ENCODE measurements at places on chromosomes 3 and 15.

DNA sequence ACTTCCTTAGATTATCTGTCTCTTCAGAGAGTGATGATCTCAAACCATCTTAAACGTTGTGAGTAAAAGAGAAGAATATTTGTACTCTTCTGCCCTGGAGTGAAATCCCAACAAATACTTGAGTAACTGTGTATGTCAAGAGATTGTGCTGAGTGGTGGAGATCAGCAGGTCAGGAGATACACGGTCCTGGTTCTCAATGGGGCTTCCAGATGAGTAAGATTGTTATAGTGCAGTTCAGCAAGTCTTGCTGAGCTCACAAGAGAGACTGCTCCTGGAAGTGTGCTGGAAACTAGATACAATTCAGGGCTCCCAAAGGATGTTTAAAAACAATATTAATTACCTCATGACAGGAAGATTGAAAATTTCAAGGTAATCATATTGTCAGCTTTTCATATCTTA lies 184.3 kb downstream of the AKAP13 start:
- no peak for DNase-seq

DNA sequence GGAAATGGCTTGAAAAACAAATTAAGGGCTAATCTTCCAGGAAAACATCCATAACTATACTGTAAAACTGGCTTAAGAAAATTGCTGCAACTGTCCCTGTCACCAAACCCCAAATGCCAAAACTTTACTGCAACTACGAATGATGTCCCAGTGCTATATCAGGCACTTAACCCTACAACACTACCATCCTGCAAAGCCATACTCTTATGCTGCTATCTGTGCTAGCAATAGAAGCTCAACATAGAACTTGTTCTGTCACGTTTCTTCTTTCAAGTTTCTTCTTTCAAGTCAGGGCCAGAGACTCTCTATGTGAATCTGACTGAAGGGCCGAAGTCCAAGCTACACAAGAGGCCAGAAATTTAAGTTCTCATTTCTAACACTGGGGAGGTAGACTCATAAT lies 92.5 kb downstream of the IGSF11 start:
- no peak for DNase-seq

- peak; percentile 58 for DNase-seq
These were observed 34.6 kb upstream of the GPR149 start for GRCh38 chr3:154464440-154465190.

- no peak for DNase-seq
These were observed 200.8 kb upstream of the GOLGA6L4 start for GRCh38 chr15:84034578-84035398.

DNA sequence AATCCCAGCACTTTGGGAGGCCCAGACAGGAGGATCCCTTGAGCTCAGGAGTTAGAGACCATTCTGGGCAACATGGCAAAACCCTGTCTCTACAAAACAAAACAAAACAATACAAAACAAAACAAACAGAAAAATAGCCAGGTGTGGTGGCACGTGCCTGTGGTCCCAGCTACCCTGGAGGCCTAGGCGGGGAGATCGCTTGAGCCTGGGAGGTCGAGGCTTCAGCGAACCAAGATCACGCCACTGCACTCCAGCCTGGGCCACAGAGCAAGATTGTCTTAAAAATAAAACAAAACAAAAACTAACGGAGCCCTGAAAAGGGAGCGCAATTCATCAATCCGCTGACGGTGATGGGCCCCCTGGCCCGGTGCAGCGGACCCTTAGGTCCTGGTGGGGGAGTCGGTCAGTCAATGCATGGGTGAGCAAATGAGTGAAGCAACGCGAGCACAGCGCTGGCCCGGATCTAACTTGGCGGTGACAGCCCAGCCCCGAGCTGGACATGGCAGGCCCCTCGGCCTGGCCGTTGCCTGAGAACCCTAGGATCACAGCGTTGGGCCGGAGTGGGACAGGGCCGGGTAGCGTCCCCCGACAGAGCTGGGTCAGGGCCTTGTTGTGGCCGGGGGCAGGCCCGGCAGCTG lies 52.4 kb upstream of the BLM start:
- DNase-seq = peak; percentile 81

DNA sequence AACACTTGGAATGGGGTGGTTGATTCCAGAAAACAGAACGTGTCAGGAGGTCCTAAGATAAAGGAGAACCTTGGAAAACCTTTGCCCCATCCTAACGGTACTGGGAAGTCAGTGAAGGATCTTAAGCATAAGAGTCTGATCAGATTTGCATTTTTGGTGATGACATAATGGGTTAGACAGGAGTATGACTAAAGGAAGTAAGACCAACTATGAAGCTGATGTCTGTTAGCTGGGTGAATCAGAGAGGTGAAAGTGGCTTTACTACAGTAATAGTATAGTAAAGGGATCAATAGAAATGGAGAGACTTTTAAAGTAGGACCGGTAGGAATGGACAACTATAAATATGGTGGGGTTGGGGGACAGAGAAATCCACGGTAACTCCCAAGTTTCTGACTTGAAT lies 12.6 kb downstream of the GTF2A2 start:
- DNase-seq = no peak

DNA sequence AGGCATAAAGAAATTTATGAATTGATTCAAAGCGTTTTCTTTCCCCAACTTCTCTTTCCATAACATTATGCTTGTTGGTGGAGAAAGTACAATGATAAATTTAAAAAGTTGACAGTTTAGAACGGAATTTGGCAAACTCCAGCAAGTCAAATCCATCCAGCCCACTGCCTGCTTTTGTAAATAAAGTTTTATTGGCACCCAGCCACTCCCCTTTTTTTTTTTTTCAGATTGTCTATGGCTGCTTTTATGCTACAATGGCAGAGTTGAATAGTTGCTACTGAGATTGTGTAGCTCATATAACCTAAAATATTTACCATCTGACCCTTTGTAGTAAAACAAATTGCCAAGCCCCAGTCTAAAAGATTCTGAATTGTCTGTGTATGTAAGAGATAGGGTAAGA lies 112.8 kb upstream of the RBMS3 start:
- no peak for DNase-seq

DNA sequence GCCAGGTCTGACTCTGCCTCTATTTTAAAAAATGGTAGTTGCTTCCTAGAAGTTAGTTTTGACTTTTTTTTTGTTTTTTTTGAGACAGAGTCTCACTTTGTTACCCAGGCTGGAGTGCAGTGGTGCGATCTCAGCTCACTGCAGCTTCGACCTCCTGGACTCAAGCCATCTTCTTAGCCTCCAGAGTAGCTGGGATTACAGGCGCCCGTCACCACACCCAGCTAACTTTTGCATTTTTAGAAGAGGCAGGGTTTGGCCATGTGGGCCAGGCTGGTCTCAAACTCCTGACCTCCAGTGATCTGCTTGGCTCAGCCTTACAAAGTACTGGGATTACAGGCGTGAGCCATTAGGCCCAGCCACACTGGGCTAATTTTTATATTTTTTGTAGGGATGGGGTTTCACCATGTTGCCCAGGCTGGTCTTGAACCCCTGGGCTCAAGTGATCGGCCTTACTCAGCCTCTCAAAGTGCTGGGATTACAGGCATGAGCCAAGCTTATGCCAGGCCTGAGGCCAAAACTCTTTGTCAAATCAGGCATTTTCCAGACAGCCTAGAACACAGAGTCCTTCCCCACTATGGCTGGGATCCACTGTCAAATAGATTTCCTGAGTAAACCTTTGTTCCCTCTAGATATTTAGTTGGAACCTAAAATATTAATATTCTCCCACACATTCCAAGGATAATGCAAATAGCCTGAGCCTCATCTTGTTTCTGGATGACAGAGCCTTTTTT lies 13.7 kb downstream of the C3orf62 start:
- no peak for DNase-seq

DNA sequence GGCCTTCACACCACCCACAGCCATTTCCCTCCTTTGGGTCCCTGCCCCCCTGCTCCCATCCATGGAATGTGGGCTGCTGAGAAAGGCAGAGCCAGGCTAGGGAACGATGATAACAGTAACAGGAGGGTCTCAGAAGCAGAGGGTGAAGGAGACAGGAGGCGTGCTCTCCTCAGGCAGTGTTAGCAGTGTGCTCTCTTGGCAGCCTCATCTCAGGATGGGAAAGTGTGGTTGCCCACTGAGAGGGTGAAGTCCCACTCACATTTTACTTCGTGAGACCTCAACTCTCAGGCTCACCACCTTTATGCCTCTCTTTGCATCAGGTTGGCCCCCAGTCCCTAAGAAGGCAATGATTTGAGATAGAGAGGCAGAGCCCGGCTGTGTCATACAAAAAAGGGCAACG lies 24.5 kb downstream of the TIGIT start:
- no peak for DNase-seq

GRCh38 chr3:180626844-180627243 lies 24.9 kb downstream of the TTC14 start:
- no peak for DNase-seq

- DNase-seq = no peak
These were observed 66.2 kb upstream of the CSTA start for GRCh38 chr3:122258757-122259371.

- DNase-seq = no peak
These were observed 656 bp downstream of the NGLY1 start for GRCh38 chr3:25782636-25782937.

DNA sequence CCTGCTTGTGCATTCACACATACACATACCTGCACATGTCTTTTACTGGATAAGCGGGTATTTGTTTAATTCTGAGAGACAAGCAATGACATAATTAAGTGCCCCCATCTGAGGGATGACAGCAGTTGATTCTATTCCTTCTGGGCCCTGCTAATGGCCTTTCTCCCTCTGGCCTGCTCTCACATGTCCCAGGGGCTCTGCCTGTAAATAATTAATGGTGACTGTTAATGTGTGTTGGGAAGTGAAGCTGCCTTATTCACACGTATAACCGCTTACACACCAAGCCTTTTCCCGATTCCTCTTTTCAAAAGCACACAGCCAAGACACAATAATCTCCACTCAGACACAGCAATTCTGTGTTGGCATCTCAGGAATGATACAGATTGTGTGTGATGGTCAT lies 47.8 kb downstream of the LRRK1 start:
- no peak for DNase-seq

GRCh38 chr15:28100516-28101195 lies 1.5 kb upstream of the OCA2 start:
- no peak for DNase-seq

GRCh38 chr3:143811602-143812001 lies 36.7 kb downstream of the SLC9A9 start:
- DNase-seq = no peak

DNA sequence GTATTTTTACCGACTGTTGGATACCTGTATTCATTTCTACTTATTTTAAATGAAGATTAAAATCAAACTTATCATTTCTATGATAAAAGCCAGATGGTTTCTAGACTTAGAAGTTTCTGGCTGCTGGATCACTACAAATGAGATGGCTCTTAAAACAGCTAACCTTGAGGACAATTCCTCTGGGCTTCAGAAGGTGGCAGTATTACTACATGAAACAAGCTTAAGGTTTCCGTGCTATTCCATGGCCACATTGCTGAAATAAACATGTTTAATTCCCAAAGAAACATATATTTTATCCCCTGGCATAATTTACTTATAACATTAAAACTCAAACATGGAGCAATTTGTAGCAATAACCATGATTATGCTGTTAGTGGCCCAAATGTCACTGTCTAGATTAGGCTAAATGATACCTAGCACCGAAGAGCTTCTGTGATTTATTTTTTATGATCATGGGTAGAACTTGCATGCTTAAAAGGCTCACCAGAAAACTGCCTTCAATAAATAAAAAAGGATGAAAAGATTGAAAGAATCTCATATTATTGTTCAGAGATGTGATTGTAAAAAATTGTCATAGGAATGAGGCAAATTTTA lies 204.0 kb upstream of the NANOGP8 start:
- peak; percentile 17 for DNase-seq

- DNase-seq = no peak
These were observed 293.9 kb upstream of the PROK2 start for GRCh38 chr3:72078676-72079368.

DNA sequence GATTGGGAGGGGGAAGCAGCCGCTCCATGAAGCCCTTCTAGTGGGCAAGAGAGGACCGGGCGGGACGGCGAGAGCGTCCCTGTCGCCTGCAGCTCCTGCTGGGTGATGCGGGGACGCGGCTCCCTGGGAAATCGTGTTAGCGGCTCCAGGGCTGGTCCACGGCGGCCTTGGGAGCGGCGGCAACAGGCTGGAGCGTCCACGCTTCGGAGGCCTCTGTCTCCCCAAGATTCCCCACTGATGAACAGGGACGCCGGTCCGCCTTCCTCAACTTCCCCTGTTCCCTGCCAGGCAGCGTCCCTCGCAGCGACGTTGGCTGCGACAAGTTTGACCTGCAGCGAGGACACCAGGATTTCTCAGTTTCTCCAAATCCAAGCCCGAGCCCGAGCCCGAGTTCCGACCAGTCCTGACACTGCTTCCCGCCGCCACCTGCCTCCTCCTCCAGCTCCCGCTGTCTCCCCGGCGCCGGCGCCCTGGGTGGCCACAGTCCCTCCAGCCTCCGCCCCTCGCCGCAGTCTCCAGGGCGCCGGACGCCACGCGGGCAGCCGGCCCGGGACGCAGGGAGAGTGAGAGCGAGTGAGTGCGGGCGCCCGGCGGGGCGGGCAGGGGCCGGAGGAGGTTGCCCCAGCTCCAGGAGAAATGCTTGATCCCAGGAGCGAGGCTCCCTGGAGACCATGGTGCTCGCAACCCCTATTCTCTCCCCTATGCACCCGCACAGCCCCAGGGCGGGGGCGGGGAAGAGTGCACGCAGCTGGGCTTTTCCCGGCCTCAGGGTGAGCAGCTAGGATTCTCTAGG lies 78.1 kb upstream of the RNF7 start:
- DNase-seq = peak; percentile 68

Measured in NCI-H526 (cell line).